ENCODE measurements at places on chromosomes 16 and 17.
A peak's percentile ranks its signal among the peaks of the same experiment; 100 is the strongest.

DNA sequence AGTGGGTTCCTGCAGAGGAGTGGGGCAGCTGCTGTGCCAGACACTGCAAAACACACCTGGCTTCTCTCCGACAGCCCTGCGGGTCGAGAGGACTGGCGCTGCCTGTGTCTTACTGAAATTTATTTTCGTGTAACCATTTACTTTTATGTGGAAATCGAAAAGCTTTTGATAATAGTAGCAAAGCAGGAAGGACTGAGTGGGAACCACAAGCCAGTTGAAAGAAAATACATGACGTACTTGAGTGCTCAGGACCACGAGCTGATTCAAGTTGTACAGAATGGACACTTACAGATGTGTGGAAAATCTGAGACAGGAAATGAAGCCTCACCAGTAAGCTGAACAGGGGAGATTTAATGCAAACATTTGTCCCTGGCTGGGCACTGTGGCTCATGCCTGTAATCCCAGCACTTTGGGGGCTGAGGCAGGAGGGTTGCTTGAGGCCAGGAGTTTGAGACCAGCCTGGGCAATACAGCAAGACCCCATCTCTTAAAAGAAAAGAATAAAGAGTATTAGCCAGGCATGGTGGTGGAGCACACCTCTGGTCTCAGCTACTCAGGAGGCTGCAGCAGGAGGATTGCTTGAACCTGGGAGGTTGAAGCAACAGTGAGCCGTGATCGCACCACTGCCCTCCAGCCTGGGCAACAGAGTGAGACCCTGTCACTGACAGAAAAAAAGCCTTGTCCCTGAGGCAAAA lies 11.3 kb upstream of the RPL13 start:
- no peak for DNase-seq

DNA sequence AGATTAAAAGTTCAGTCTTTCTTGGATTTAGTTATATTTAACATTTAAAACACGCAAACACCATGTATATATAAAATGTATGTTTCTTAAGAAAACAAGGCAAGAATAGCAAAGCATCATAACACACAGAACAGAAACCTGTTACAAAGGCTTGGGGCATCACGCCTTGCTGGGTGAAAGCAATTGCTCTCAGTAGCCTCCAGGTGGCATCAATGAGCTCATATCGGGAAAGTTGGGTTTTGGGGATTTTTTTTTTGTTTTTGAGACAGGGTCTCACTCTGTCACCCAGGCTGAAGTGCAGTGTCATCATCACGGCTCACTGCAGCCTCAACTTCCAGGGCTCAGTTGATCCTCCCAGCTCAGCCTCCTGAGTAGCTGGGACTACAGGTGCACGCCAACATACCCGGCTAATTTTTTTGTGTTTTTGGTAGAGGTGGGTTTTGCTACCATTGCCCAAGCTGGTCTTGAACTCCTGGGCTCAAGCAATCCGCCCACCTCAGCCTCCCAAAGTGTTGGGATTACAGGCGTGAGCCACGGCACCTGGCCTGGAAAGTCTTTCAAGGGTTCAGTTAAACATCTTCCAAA lies 56.9 kb downstream of the CYB5D2 start:
- DNase-seq = peak; percentile 45

DNA sequence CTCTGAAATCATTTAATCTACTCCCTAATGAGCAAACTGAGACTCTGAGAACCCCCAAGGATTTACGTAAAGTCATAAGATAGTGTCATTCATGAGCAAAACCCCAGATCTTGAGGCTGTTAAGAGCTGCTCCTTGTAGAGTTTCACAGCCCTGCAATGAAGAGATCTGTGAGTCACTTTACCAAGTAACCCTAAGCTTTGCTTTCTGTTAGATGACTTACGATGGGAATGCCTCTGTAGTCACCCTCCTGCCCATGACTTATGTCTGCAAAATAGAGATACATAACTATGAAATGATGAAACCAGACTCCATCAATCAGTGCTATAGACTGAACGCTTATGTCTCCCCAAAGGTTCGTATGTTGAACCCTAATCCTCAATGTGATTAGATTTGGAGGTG lies 117.7 kb downstream of the HS3ST3A1 start:
- peak; percentile 38 for DNase-seq

DNA sequence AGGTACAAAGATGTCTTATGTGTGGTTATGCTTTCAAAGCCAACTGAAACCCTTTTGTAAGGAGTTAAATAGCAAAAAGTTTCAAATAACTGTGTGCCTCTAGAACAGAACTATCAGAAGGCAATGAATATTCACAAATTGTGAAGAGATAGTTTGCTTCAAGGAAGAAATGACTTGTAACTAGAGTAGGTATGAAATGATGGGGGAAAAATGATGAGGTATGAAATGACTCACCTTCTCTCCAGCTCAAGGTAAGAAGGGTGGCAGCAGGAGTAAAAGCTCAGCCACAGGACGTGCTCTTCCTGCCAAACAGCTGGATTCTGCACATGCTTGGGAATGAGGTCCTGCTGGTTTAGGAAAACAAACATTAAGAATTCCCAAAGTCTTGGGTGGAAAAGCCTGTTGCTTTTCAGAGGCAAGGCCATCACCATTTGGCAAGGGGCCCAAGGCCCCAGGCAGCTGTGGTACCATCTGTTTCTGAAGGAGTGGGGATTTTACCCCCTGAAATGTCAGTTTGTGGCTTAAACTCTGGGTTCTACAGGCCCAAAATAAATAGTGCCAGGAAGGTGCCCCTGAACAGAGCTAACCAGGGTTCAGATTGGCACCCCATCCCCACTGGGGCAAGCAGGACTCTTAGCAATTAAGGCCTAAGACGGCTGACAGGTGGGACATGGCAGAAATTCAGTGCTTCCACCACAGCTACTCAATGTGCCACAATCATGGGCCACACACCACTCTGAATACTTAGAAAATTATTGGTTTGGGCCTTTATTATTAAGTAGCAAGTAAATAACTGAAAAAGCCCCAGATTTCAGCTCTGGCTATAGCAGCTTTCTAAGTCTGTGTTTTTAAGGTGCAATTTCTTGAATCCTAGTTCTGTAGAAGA lies 13.3 kb downstream of the HERPUD1 start:
- peak; percentile 34 for DNase-seq

DNA sequence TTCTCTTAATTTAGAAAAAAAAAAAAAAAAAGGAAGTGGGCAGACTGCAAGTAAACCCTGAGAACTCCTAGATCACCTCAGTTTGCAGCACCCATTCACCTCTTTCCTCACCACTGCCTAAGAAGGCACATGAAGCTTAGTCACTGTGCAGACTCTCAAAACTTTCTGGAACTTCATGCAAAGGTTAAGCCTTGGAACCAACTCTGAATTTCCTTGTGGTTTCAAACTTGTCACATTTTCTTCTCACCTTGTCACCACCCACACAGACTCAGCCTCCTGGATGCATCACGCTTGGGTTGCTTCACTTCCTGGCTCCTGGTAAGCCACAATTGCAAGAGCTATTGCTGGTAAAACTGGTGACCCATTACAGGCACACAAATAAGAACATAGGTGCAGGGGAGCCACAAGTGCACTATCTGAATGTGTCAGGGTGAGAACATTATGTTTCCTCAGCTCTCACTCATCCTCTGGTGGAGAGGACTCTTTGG lies 15.0 kb upstream of the CPD start:
- DNase-seq = peak; percentile 74

- no peak for DNase-seq
Observed at GRCh38 chr16:79519448-79519847, 81.1 kb downstream of the MAF start.

- DNase-seq = no peak
Observed at GRCh38 chr16:84989749-84990620, 21.4 kb downstream of the ZDHHC7 start.

GRCh38 chr17:7354262-7354843 lies 603 bp upstream of the TMEM95 start:
- peak; percentile 50 for DNase-seq

DNA sequence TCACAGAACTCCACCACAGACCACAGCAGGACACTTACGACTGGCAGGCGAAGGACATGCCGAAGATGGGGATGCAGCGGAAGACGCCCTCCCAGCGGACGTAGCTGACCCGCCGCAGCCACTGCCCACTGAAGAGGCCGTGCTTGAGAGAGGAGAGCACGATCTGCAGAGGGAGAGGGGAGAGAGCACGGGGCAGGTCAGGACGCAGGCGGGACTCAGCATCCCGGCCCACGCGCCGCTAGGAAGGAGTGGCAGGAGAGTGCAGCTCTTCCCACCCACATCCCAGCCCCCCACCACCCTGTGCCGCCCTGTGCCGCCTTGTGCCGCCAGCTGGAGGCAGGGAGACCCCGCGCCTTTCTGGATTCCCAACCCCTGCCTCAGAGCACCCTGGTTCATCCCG lies 14.5 kb downstream of the SLC38A10 start:
- DNase-seq = no peak

GRCh38 chr17:62595484-62595883 lies 32.0 kb upstream of the MRC2 start:
- DNase-seq = no peak

DNA sequence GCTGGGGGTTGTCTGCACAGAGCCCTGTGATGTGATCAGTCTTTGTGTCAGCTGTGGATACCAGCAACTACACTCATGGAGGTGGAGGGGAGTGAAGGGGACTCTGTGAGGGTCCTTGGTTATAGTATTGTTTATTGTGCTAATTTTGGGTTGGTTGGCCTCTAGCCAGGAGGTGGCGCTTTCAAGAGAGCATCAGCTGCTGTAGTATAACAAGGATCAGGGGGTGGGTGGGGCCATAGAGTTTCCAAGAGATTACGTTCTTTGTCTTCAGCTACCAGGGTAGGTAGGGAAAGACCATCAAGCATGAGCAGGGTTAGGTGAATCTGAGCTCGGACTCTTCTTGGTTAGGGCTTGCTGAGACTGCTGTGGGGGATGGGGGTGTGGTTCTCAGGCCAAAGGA lies 97.1 kb upstream of the HS3ST3A1 start:
- no peak for DNase-seq

DNA sequence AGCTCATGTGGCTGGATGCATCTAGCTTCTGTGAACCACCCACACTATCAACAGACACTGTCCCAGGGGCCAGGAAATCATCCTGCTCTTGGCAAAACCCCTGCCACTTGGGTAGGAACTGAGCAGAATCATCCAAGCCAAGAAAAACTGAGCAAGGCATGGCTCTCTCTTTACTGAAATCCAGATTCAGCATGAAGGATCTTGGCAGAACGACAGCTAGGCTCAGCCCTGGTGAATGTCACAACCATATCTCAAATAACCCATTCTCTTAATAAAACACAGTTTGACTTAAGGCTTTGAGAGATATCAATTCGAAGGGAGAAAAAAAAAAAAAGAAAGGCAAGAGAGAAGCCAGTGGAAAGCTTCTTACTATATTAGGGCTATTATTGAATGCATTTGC lies 72.2 kb downstream of the MAF start:
- no peak for DNase-seq

DNA sequence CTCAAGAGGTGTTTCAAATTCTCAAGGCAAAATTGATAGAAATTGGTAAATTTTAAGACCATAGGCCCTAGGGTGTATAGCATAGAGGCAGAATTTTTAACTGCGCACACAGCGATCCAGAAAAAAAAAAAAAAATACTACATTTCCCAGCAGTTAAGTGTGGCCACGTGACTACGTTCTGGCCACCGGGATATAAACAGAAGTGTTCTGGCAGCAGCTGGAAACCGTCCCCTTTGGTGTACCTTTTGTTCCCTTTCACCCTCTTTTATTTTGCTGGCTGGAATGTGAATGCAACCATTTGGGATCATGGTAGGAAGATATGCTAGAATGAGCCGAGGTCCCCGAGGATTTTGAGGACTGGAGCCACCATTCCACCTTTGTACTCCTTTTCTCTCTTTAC lies 52.7 kb upstream of the AKAP1 start:
- no peak for DNase-seq

DNA sequence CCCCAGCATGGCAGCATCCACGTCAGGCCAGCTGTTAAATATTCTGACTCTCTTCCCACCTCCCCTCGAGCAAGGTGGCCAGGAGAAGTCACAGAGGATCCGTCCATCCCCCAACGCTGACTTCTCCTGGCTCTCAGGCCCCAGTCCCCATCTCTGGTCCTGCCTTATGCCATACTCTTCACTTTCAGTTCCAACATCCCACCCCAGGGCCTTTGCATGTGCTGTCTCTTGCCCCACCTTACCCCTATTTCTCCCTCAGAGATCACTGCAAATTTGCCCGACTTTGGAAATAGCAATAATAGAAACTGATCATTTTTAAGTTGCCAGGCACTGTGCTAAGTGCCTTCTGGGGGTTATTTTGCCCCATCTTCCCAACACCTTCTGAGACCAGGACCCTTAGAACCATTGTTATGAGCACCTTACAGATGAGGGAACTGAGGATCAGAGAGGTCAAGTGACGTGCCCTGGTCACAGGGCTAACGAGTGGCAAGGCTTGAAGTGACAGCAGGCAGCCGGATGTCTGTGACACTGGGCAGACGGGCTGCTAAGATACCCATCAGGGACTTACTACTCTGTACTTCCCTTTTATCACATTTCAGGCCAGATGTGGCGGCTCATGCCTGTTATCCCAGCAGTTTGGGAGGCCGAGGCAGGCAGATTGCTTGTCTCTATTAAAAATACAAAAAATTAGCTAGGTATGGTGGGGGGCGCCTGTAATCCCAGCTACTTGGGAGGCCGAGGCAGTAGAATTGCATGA lies 17.7 kb downstream of the HID1 start:
- DNase-seq = no peak

DNA sequence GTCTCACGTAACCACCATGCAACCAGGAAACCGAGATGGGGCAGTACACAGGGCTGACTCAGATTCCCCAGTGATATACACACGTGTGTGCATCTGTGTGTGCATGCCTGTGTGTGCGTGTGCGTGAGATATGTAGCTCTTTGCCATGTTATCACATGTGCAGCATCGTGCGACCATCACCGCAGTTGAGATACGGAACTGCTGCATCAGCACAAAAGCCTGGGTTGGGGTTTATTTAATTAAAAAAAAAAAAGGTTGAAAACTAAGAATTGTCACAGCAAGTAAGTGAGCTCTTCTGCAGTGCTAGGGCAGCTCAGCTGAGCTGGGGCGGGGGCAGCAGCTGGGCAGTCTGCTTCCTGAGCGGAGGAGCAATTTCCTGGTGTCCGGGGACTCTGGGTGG lies 152.5 kb downstream of the RBFOX3 start:
- DNase-seq = no peak

- DNase-seq = no peak
Observed at GRCh38 chr17:48160177-48161081, 52.9 kb downstream of the SNX11 start.

Measured in EL (cell line).